ENCODE measurements at places on chromosomes 13 and 19. TPM values are rescaled to one million over a fixed set of nuclear protein-coding genes. Genes with fewer than 3 reads are reported as not detected.

SHFL gene
- 3.3 TPM for total RNA-seq

C13orf46 gene
- under 0.01 TPM for total RNA-seq

TIMM13 gene
- total RNA-seq, result 18.3 TPM

DNA sequence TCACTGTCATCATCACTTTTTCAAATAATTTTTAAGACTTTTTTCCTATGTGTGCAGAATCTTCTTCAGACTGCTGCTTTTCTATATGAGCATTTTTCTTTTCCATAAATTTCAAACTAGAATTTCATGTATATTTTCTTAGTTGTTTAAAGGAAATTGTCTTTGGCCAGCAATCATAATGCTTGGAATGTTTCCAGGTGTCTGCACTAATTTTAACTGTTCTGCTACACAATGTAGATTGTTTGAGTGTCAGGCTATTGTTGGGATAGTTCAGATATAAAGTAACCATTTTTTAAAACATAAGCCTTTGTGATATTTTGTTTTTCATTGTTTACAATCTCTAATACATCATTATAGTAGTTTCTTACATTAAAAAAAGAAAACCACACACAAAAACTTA is 1418.5 kb downstream of the EFNB2 start:
- no peak for DNase-seq

DNA sequence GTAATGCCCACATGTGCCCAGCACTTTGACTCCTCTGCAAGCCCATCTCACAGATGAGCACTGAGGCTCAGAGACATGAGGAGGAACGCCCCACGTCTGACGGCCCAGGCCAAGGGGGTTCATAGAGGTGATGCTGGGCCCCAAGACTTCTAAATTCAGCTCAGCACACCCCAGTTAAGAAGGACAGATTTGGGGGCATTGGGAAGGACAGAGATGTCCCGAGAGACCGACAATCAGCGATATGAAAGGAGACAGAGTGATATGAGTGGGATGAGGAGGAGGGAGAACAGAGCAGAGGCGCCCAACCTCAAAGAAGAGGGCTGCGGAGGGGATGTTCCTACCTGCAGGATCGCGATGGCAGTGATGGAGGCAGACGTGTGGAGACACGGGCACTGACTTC is at the start of gene CNFN:
CNFN (minus strand) TSS at position 399 of the 400 bp plus-strand sequence. CDS start 1,260 bp downstream, outside the sequence.
- no peak for DNase-seq

GRCh38 chr19:45542234-45542668 is 35.0 kb downstream of the VASP start:
- no peak for DNase-seq
